PC-3 (cell line): ENCODE measurements at places on chromosomes 16 and 17. TPM values are rescaled to one million over a fixed set of nuclear protein-coding genes. Genes with fewer than 3 reads are reported as not detected.
A peak's percentile ranks its signal among the peaks of the same experiment; 100 is the strongest.

GRCh38 chr16:23952971-23953300 is 117.2 kb downstream of the PRKCB start:
- DNase-seq, result no peak
- no peak overlapping the region for H3K27ac ChIP-seq

DNA sequence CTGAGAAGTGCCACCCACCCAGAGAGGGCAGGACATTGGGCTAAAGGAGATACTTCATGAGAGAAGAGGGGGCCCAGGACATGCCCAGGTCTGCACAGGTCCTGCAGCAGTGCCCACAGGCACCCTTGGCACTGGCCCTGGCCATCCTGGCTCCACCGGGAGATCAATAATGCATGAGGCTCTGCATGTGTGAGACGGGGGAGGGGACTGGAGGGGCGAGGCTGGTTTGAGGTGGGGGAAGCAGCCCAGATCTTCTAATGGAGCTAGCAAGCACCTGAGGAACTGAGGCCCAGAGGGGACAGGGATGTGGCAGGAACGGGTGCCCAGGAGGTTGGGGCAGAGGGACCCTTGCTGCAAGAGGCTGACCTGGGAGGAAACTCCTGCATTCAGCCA is 567 bp downstream of the OSBPL7 start:
- peak overlapping the region; percentile 52 for H3K27ac ChIP-seq
- H3K36me3 ChIP-seq, result peaks cover 28% of the 10 kb centered on the region; the same call in 1 of the 2 replicates
- no peaks in the 10 kb centered on the region for H3K27me3 ChIP-seq
- peaks cover 25% of the 10 kb centered on the region for H3K4me1 ChIP-seq
- peak overlapping the region; percentile 74 for H3K4me3 ChIP-seq

DNA sequence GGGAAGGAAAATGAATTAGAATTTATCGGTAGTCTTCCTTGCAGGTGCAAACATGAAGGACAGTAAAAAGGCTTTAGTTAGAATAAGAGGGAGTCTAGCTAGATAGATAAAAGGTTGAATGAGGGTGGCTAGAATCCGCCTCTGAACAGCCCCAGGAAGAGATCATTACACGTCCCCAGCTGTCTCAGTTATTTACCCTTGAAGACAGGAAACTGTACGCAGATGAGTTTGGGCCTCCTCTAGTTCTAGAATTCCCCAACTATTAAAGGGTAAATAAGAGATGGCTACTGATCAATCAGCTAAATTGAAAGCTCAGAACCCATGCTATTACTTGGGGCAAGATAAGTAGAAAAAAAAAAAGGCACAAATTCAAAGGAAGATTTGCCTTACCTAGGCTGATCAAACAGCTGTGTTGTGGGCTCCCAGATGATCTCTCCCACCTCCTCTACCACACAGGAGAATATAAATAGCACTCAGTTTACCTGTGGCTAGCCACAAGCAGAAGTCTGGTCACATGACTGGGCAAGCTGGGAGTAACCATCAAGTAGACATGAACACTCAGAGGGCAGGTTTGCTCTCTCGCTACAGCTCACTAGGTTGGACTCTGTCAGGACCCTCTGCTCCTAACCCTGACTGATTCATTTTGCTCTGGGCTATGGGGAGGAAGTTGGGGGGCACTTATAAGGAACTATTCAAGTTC is 17.0 kb downstream of the FAM117A start:
- H3K4me3 ChIP-seq, result no peak overlapping the region
- no peak overlapping the region for H3K27ac ChIP-seq
- no peaks in the 10 kb centered on the region for H3K27me3 ChIP-seq
- H3K4me1 ChIP-seq, result no peaks in the 10 kb centered on the region
- H3K36me3 ChIP-seq, result no peaks in the 10 kb centered on the region

GRCh38 chr17:57530508-57530907 is 214.6 kb downstream of the CCDC182 start:
- no peaks in the 10 kb centered on the region for H3K27me3 ChIP-seq
- H3K36me3 ChIP-seq, result no peaks in the 10 kb centered on the region
- H3K4me3 ChIP-seq, result no peak overlapping the region
- H3K27ac ChIP-seq, result no peak overlapping the region

DNA sequence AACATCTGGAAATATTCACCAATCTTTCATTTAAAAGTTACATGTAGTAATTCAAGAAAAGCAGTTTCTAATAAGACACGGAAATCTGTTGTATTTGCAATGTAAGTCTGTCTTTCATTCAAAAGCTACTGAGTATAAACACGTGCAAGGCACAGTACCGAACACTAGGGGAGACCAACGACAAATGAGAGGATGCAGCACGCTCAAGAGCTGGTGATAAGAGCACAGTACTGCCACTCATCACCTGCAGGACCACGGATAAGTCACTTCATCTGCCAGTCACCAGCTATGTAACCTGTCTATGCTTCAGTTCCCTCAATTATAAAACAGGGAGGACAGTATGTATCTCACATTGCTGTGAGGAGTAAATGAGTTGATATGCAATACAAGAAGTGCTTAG is 67.1 kb downstream of the CLEC18A start:
- no peak overlapping the region for H3K4me3 ChIP-seq
- DNase-seq, result peak; percentile 40
- H3K36me3 ChIP-seq, result peaks cover 2% of the 10 kb centered on the region; the same call in 1 of the 2 replicates
- no peaks in the 10 kb centered on the region for H3K4me1 ChIP-seq
- no peak overlapping the region for H3K27ac ChIP-seq
- no peaks in the 10 kb centered on the region for H3K27me3 ChIP-seq

- peaks cover 13% of the 10 kb centered on the region; the same call in 1 of the 2 replicates for H3K4me1 ChIP-seq
- H3K27ac ChIP-seq, result no peak overlapping the region
- no peaks in the 10 kb centered on the region for H3K36me3 ChIP-seq
- H3K27me3 ChIP-seq, result no peaks in the 10 kb centered on the region
- H3K4me3 ChIP-seq, result no peak overlapping the region
Measured at GRCh38 chr17:30360086-30360808, 18.5 kb upstream of the CPD start.

- H3K27me3 ChIP-seq, result no peaks in the 10 kb centered on the region
- no peak overlapping the region for H3K27ac ChIP-seq
- DNase-seq, result no peak
- no peaks in the 10 kb centered on the region for H3K36me3 ChIP-seq
Measured at GRCh38 chr16:86609661-86610060, 31.3 kb downstream of the FOXL1 start.

- peak; percentile 89 for DNase-seq
- no peak overlapping the region for H3K27ac ChIP-seq
- H3K4me3 ChIP-seq, result peak overlapping the region; percentile 13; the same call in 1 of the 2 replicates
- H3K4me1 ChIP-seq, result peaks cover 7% of the 10 kb centered on the region
Measured at GRCh38 chr16:10729104-10730048, 14.3 kb upstream of the NUBP1 start.

DNA sequence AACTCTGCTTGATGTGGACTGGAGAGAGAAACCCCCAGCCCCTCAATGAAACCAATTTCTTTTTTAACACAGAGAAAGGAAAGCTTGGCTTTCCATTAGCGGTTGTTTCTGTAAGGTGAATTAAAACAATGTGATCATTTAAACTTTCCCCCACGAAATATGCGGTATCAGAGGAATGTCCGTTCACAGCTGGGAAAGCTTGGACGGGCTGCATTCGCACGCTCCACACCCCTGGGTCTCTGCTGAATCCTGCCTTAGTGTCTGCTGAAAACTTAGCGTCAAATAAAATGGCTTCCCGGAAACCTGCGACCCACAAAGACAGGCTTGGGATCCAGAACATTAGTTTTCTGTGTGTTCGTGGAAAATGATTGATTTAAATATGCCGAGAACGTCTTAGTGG is 71.7 kb downstream of the C16orf95 start:
- H3K4me3 ChIP-seq, result no peak overlapping the region
- DNase-seq, result no peak
- H3K27me3 ChIP-seq, result no peaks in the 10 kb centered on the region
- H3K27ac ChIP-seq, result no peak overlapping the region
- H3K4me1 ChIP-seq, result peaks cover 13% of the 10 kb centered on the region
- no peaks in the 10 kb centered on the region for H3K36me3 ChIP-seq

DNA sequence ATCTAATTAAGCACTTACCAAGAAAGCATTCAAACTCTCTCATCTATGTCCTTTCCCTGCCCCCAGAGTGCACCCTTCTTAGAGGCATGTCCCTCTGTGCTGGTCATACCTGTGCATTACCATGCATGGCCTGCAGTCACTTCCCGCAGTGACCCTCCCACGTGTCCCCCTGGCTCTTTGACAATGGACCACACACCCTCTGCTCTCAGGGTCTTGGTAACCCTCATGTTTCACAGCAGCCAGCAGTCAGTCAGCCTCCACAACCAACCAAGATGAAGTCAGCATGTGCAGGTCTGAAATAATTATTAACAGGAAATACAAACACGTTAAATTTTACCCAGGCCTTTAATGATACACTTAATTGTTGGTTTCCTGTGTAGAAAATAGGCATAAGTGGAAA is 10.1 kb downstream of the KRT33A start:
- H3K4me3 ChIP-seq, result no peak overlapping the region
- no peak overlapping the region for H3K27ac ChIP-seq
- no peaks in the 10 kb centered on the region for H3K4me1 ChIP-seq
- no peaks in the 10 kb centered on the region for H3K36me3 ChIP-seq
- no peaks in the 10 kb centered on the region for H3K27me3 ChIP-seq
- DNase-seq, result no peak

DNA sequence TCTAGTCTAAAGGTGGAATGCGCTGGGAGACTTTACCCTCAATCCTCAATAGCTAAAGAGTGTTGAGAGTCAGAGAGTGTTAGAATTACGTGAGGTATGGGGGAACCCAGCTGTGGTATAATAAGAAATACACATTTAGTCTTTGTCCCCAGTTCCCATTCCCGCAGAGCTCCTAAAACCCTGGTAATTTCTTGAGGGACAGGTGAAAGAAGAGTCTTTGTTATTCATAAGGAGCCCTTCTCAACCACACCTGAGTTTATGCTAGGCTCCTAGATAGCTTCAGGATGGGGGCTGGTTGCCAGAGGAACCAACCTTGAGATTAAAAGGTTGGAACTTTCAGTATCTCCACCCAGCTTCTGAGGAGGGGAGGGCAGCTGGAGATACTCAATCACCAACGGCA is 5.8 kb downstream of the ZNF18 start:
- no peaks in the 10 kb centered on the region for H3K27me3 ChIP-seq
- no peaks in the 10 kb centered on the region; the same call in 1 of the 2 replicates for H3K36me3 ChIP-seq
- H3K4me1 ChIP-seq, result peaks cover 7% of the 10 kb centered on the region

- H3K27ac ChIP-seq, result no peak overlapping the region
- no peak for DNase-seq
- peaks cover 11% of the 10 kb centered on the region; the same call in 1 of the 2 replicates for H3K4me1 ChIP-seq
- H3K36me3 ChIP-seq, result no peaks in the 10 kb centered on the region
Measured at GRCh38 chr17:3794557-3795389, 6.2 kb downstream of the ITGAE start.

GRCh38 chr17:74770498-74771318 is 5.4 kb downstream of the NAT9 start:
- peak; percentile 75 for DNase-seq
- H3K27ac ChIP-seq, result no peak overlapping the region
- H3K4me3 ChIP-seq, result no peak overlapping the region
- H3K36me3 ChIP-seq, result peaks cover 35% of the 10 kb centered on the region
- no peaks in the 10 kb centered on the region for H3K27me3 ChIP-seq
- H3K4me1 ChIP-seq, result peaks cover 6% of the 10 kb centered on the region

- no peaks in the 10 kb centered on the region for H3K27me3 ChIP-seq
- no peaks in the 10 kb centered on the region for H3K4me1 ChIP-seq
- H3K4me3 ChIP-seq, result no peak overlapping the region
Measured at GRCh38 chr17:32834104-32834503, 42.8 kb downstream of the MYO1D start.

DNA sequence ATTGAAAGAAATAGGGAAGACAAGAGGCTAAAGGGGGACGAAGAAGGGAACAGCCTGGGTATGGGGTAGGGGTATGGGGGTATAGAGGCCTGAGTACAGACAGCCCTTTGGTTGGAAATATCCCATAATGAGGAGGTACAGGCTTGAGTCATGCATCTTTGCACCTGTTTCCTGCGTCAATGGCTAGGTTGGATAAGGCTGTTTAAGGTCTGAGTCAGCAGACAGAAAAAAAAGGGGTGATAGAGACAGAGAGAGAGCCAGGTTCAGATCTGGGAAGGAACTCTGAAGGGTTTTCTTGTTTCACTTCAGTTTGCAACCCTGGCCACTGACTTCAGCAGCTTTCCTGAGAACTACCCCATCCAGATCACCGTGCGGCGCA is 8.5 kb downstream of the FNDC8 start:
- no peaks in the 10 kb centered on the region for H3K4me1 ChIP-seq
- no peak overlapping the region for H3K4me3 ChIP-seq
- H3K27me3 ChIP-seq, result no peaks in the 10 kb centered on the region
- no peak for DNase-seq
- no peak overlapping the region for H3K27ac ChIP-seq

GRCh38 chr16:24753000-24753399 is 23.5 kb downstream of the TNRC6A start:
- no peak overlapping the region for H3K27ac ChIP-seq
- peaks cover 18% of the 10 kb centered on the region for H3K4me1 ChIP-seq
- H3K36me3 ChIP-seq, result peaks cover 4% of the 10 kb centered on the region; the same call in 1 of the 2 replicates
- no peak overlapping the region for H3K4me3 ChIP-seq

- H3K27me3 ChIP-seq, result peaks cover under 1% of the 10 kb centered on the region; the same call in 1 of the 2 replicates
- peaks cover 11% of the 10 kb centered on the region for H3K4me1 ChIP-seq
- no peak overlapping the region for H3K4me3 ChIP-seq
Measured at GRCh38 chr16:1911467-1912214, 6.6 kb downstream of the HS3ST6 start.

DNA sequence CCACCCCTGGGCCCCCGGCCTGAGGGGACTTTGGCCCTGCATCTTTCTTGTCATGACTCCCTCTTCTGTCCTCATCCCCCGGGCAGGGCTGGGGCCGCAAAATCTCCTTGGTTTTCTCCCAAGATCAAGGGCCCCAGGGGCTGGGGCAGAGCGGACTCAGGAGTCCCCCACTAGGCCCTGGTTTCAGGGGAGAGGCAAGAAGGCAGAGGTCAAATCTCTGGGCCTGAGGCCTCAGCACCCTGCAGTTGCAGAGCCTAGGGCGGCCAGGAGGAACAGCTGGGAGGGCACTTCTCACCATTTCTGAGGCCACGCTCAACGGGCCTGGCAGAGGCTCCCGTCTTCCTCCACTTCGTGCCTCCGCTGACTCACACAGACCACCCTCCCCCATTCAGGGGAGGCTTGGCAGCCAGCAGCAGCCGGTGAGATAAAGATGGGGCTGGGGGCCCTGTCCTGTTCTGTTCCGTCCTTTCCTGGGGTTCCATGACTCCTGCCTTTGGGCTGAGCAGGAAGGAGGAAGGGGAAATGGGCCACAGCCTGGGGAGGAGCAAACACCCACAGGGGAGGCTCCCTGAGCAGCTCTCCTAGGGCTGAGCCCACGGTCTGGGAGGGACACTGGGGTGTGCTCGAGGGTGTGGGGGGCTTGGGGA is 12.4 kb downstream of the ZSCAN10 start:
- H3K27ac ChIP-seq, result no peak overlapping the region
- no peak for DNase-seq
- H3K4me3 ChIP-seq, result no peak overlapping the region

Gene CD300E
- not detected in 2 replicates for total RNA-seq

Gene KRT40
- total RNA-seq, result not detected in 2 replicates

Gene PYY
- not detected in 2 replicates for total RNA-seq
